ENCODE measurements at places on chromosomes 2 and 18.

DNA sequence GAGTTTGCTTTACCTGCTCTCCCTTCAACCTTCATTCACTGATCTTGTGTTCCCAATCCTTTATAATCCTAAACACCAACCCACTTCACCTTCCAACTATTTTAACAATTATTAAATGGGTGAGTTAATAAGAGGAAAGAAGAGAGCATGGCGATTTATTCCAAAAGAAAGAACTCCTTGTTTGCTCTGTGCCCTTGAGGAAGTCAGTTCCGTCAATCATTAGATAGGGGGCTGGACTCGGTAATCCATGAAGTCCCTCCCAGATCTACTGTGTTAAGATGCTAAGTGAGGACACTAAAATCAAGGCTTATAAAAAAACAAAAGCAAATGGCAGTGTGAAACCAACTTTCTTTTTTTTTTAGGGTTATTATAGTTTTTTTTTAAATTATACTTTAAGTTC lies 589.9 kb downstream of the XIRP2 start:
- ATAC-seq, result no peak

DNA sequence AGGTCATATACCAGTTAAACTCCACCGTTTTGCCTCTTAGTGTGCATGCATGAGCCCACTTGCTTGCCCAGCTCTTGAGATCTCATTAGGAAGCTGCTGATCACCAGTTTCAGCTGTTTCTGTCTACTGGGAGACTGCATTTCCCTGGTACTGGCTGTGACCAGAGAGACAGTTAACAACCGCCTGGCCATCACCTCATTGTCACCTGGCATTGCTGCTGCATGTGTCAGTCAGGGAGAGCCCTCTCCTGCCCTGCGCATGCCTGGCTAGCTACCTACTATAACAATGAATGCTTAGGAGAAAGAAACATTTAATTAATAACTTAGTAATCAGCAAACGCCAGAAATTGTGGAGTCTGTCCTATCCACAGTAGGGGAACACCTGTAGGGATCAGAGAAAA lies 265.8 kb upstream of the CYRIA start:
- no peak for ATAC-seq

DNA sequence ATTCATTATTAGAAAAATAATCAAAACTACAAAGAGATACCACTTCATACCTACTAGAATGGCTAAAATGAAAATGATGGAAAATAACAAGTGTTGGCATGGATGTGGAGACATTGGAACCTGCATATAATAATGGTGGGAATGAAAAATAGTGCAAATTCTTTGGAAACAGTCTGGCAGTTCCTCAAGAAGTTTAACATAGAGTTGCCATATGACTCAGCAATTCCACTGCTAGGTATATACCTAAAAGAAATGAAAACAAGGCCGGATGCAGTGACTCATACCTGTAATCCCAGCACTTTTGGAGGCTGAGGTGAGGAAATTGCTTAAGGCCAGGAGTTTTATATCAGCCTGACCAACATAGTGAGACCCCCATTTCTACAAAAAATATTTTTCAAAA lies 41.6 kb upstream of the ACYP2 start:
- peak; percentile 38 for ATAC-seq

DNA sequence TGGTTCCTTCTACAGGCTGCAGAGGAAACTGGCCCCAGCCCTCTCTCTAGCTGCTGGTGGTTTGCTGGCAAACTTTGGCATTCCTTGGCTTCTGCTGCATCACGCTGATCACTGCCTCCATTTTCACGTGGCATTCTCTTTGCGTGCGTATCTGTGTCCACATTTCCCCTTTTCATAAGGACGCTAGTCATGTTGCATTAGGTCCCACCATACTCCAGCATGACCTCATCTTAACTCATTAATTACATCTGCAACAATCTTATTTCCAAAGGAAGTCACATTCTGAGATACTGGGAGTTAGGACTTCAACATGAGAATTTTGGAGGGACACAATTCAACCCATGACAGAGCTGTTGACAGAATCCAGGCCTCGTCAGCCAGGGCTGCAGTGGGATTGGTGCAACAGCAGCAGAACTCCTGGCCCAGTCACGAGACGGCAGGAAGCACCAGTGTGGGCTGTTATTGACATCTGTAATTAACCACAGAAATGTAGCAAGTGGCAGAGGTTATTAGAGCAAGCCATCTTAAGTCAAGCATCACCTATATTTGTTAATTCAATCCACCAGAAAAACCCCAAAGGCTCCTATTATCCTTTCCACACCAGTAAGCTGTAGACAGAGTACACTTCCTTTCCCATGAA lies 132.4 kb downstream of the TMEM163 start:
- ATAC-seq, result no peak

DNA sequence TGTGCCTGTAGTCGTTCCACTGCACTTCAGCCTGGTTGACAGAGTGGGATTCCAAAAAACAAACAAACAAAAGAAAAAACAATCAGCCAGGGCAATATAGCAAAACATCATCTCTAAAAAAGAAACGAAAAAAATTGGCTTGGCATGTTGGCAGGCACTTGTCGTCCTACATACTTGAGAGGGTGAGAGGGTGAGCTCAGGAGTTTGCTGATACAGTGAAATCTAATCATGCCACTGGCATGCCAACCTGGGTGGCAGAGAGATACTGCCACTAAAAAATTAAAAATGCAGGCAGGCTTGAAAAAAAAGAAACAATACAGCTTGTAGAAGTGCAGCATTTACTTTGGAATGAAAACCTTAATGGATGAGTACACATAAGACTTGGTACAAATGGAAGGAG lies 282.9 kb upstream of the RGPD4 start:
- ATAC-seq, result no peak

DNA sequence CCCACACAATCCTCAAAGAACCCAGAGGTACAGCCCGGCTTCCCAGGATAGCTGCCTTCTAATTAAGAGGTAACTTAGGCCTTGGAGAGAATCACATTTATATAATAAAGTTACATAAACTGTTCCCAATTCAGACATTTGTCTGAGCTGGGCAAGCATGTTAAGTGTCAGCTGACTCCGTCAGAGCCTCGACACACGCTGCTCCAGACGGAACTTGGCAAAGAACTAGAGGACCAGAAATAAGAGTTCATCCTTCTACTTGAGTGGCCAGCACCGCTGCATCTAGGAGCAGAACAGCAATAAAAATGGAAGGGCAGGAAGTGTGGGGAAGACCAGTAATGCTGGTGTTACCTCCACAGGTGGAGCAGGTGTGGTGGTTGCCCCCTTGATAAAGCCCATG lies 80.5 kb downstream of the MYO5B start:
- no peak for ATAC-seq

DNA sequence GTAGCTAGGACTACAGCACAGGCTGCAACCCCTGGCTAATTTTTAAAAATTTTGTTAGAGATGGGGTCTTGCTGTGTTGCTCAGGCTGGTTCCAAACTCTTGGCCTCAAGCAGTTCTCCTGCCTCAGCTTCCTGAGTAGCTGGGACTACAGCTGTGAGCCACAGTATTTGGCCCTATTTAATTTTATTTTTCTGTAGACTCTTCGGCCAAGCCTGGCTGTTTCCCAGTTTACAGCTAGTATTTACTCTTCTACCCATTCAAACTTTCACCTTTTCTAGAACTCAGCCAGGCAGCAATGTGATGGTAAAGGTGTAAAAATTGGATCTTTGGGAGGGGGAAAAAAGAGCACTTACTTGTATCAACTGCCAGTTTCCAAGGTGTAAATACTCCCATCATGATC lies 35.3 kb downstream of the SH3RF3 start:
- no peak for ATAC-seq

DNA sequence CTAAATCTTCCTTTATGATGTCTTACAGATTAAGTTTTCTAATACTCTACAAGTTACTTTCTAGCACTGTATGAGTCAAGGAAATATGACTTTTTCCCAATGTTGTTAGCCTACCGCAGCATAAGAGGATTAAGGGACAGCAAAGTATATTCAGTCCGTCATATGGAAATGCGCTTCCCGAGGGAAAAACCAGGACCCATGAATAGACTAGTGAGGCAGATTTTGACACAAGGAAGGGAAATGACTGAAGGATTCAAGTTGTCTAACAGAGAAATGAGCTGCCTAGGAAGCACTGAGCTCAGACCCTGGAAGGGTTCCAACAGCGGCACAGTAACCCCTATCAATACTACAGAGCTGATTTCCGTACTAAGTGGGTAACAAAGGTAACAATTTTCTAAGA lies 12.0 kb downstream of the SEPTIN10 start:
- no peak for ATAC-seq

- no peak for ATAC-seq
These were observed 60.4 kb downstream of the DHRS9 start for GRCh38 chr2:169129703-169130243.

GRCh38 chr2:45782986-45783385 lies 131.5 kb downstream of the PRKCE start:
- ATAC-seq, result no peak

DNA sequence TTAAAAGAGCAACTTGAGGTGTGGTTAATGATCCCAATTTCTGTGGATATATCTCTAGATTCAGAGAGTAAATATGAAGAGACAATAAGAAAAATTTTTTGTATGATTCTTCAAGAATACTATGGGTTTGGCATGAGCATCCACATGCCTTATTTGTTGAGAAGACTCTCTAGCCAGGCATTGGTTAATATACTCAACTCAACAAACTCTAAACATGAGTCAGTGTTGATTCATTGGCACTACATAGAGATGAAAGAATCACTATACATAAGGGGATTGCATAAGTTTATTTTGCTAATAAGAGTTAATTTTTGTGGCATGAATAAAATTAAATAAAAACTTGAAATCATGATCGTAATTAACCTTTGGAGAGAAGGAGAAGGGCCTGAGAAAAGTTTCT lies 930.2 kb upstream of the LRRTM1 start:
- ATAC-seq, result no peak

DNA sequence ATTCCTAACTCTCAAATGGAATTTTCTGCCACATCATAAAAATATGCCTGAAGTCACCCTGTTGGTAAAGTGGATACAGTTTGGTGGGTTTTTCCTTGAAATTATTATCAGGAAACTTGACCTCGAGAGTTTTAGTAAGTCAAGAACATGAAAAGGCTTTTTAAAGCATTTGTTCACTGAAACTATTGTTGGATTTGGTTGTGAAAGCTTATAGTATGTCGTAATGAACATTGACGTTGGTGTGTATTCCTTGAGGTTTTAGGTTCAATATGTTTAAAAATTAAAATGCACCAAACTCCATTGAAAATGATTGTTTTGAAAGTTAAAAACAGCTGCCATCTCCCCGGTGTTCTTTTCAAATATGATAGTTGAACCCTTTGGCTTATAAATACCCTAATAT lies 30.8 kb downstream of the AOX1 start:
- no peak for ATAC-seq

DNA sequence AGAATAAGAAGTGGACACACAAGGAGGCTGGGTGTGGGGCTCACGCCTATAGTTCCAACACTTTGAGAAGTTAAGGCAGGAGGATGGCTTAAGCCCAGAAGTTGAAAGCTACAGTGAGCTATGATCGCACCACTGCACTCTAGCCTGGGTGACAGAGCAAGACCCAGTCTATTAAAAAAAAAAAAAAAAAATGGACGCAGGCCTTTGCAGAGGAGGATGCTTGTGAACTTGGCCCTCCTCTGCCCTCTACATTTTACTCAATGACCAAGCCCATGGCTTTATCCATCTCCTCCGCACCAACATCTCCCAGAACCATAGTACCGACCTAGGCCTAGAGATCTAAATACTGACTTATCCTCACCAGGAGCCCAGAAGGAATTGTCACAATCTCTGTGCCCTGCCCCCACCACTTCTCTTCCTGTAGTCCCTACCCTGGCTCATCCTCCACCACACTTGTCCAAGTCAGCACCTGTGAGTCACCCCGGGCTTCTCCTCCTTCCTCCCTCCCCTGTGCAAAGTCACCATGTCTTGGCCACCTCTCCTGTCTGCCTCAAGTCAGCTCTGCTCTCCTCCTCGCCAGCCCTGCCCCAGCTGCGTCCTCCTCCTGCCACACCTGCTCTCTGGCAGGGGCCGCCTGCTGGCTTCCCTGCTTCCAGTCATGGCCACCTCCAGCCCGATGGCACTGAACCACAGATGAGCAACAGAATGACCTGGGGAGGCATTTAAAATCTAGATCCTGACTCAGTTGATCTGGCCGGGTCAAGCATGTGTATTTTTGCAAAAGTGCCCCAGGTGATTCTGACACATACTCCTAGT lies 35.8 kb upstream of the ASPRV1 start:
- ATAC-seq, result no peak

DNA sequence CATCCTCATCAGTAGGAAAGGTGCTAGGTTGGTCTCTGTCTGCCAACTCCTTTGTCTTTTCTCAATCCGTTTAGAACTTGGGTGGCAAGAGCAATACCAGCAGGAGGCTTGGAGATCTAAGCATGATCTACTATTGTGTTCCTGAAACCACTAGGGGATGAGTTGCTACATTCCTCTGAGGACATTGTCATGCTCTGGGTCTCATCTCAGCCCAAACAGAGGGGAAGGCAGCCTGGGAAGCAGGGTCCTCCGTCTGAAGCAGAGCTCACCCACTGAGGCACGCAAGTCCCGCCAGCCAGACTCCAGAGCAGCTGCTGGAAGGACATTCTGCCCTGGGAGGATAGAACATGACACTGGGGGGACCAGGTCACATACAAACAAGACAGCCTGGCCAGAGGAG lies 162.9 kb downstream of the MTCL1 start:
- ATAC-seq, result no peak

DNA sequence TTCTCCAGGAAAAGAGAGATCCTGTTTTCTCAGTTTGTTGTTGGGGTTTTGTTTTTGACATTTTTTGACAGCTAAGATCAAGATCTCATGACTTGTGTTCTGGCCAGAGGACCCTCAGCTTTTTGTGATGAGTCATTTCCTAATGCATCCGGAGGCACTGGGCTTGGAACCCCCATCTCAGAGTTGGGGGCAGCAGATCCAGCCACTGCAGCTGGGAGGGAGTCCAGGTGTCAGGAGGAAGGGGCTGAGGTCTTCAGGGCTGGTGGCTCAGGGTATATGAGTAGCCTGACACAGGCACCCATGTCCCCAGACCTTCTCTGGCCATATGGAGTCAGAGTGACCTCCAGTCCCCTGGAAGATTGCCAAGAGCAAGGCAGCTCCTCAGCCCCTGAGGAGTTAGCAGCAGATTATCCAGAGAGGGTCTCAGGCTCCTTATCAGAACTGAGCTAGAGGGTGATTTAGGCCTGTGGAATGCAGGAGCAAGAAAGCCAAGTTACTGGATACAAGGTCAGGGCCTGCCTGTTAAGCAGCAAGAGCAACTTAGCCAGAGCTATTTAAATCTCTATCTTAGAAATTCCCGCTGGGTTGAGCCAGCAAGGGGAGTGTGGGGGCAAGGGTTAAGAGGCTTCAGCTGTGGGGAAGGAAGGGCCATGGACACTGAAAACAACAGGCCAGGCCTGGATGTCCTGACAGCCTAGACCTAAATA lies 62.4 kb downstream of the TANC1 start:
- no peak for ATAC-seq
